ENCODE measurements at places on chromosomes 13 and 19.

GRCh38 chr19:34480491-34480890, 1.1 kb upstream of the WTIP start:
- DNase-seq: no peak

DNA sequence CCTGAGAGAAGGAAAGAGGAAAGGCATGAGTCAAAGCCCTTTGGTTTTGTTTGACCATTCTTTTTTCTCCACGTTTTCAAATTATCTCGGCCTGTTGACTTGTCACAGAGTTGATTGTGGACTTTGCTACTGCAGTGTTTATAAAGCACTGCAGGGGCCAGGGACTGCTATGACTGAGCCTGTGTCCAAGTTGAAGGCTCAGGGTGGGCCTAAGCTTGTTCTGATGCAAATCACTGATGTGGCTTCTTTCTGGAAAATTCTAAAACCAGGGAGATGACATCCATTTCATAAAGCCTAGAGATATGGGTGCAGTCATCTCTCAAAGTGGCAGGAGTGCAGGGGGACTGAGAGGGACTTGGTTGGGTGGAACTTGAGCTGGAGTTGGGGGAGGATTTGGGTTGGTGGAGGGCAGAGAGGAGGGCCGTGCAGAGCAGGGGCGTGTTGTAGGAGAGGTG, 1.2 kb upstream of the CXCL17 start:
- DNase-seq: no peak

GRCh38 chr19:11693505-11694499, 44.9 kb downstream of the ZNF823 start:
- DNase-seq: peak; percentile 80

DNA sequence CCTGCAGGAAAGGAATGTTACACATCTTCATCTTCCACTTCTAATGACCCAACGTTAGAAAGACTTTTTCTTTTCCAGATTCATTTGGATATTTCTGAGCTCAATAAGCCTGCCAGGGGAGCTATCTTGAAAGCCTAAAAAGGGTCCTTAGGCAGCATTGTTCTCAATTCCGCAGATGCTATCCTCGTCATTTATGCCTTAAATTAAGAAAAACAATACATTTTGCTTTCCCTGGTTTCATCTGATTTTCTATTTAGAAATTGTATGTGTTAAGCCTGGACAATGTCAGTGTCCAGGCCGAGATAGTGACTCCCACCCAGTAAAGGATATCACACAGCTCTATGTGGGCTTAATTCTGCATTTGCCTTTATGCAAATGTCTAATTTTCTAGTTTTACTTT, 721.3 kb downstream of the DIAPH3 start:
- DNase-seq: no peak

DNA sequence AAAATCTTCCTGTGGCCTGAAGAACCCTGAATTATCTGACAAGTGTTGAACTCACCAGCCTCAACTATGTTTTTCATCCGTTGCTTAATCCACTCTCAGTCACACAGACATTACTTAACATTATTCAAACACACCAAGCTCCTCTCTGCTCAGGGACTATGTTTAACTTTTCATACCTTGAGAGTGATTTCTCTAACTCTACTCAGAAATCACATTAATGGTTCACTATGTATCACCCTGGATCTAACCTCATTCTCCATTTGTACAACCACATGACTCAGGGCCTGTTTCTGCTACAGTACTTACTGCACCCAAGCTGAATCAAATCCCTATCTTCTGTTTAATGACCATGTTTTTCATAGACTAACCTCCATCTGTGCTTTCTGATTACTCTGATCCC, 553.7 kb upstream of the PRR20A start:
- no peak for DNase-seq

DNA sequence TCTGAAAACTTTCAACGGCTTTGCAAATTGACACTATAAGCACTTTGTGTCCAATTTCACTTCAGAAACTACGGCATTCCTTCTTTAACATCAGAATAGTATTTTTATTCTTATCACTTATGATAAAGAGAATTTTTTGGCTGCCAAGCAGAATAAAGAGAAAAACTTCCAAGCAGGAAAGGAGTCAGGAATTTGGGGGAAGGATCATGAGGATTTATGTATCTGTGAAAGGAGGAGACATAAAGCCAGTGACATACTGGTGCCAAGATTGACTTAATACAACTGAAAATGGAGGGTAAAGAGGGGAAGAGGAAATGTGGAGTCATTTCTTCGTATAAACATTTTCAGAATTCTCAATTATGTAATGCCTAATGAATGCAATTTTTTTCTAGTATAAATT, 94.7 kb downstream of the RBM26 start:
- DNase-seq: no peak
